ENCODE measurements at places on chromosomes 3 and 15.

GRCh38 chr3:155805802-155806618, at the start of gene C3orf33:
Gene C3orf33 (minus strand): TSS chr3:155806278. CDS start chr3:155806252, 26 bp downstream.
- DNase-seq = peak; percentile 57

DNA sequence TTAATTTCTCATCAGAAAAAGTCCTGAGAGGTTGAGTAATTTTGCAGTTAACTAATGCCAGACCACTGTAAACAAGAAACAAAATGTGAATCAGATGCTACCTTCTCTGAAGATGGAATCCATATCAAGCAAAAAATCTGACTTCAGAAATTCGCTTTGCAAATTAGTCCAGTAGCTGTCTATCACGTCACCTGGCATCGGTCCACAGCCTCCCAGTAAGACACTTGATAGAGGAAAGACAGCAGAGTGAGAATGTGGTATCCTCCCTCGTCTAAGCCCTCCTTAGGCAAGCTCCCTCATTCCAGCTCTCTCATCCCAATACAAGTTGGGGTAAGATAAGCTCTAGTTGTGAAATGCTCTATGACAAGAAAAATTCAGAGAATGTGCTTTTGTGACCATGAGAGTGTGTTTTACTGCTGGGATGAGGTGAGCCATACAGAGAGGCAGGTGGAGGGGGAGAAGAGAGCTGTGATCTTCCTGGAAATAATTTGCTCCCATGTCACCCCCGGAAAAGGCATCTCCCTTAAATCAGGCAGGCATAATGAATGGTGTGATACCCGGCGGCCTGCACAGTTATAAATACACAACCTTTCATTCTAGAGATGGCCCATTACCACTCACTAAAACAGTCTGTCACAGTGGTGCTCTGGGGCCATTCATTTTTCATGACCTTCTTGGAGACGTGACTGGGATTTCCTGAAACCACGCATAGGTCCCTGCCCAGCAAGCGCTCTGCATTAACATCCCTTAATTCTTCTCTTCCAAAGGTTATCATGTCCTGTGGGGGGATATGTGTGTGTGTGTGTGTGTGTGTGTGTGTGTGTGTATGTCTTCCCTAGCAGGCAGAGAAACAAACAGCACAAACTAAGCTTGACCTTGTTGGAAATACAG, 602.0 kb upstream of the KCNMB2 start:
- DNase-seq = peak; percentile 76

- peak; percentile 23 for DNase-seq
Measured at GRCh38 chr3:170689893-170690660, 104.2 kb upstream of the SLC7A14 start.

- DNase-seq = no peak
Measured at GRCh38 chr3:27571345-27571744, 87.2 kb upstream of the SLC4A7 start.

DNA sequence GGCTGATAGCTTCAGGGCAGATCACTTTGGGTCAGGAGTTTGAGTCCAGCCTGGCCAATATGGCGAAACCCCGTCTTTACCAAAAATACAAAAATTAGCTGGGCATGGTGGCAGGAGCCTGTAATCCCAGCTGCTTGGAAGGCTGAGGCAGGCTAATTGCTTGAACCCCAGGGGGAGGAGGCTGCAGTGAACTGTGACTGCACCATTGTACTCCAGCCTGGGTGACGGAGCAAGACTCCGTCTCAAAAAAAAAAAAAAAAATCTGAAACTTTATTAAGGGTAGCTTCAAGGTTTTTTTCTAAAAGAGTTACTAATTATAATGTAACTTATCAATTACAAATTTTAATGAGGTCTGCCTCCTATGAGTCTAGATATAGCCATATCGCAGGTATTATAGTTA, 5.1 kb downstream of the NECTIN3 start:
- no peak for DNase-seq

DNA sequence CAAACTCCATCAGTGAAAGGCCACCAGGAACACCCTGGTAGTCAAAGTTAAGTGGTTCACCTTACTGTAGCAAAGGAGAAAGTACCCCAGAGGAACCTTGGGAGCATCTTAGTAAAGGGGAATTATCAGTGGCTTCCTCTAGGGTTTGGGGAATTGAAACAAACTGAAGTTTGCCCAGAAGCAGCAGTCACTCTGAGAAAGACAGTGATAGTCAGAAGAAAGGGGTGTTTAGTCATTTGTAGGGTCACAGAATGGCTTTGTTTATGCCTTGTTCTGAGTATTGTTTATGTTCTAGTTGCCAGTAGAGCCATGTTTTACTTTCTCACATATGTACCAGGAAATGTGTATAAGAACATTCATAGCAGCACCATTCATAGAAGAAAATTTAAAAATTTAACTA, 93.8 kb downstream of the FHIT start:
- no peak for DNase-seq

DNA sequence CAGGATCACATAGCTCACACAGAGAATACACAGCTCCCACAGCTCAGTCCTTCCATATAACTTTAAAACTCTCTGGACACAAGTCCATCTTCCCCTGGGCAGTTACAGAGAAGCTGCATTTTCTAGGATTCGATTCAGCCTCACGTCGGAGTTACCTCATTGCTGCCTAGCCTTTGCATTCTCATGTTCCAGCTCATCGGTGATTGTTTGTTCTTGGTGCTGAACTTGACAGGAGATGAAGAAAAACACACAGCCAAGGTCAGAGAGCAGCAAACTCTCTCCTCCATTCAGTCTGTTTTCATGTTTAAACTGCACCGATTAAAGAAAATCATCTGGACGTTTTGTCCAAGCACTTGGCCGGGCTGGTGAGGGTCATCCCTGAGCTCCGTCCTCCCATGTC, 375.5 kb upstream of the CFAP20DC start:
- DNase-seq = no peak

- no peak for DNase-seq
Measured at GRCh38 chr3:49844464-49845183, 11.7 kb downstream of the TRAIP start.

- no peak for DNase-seq
Measured at GRCh38 chr3:52795298-52795900, 803 bp downstream of the ITIH3 start.

GRCh38 chr3:114333180-114333922, 39.5 kb downstream of the TIGIT start:
- DNase-seq = no peak

GRCh38 chr3:117628823-117629291, 919.3 kb downstream of the TUSC7 start:
- no peak for DNase-seq

- DNase-seq = no peak
Measured at GRCh38 chr15:85582131-85583079, 202.0 kb downstream of the AKAP13 start.

- no peak for DNase-seq
Measured at GRCh38 chr15:45630917-45631691, 3.7 kb upstream of the SQOR start.

DNA sequence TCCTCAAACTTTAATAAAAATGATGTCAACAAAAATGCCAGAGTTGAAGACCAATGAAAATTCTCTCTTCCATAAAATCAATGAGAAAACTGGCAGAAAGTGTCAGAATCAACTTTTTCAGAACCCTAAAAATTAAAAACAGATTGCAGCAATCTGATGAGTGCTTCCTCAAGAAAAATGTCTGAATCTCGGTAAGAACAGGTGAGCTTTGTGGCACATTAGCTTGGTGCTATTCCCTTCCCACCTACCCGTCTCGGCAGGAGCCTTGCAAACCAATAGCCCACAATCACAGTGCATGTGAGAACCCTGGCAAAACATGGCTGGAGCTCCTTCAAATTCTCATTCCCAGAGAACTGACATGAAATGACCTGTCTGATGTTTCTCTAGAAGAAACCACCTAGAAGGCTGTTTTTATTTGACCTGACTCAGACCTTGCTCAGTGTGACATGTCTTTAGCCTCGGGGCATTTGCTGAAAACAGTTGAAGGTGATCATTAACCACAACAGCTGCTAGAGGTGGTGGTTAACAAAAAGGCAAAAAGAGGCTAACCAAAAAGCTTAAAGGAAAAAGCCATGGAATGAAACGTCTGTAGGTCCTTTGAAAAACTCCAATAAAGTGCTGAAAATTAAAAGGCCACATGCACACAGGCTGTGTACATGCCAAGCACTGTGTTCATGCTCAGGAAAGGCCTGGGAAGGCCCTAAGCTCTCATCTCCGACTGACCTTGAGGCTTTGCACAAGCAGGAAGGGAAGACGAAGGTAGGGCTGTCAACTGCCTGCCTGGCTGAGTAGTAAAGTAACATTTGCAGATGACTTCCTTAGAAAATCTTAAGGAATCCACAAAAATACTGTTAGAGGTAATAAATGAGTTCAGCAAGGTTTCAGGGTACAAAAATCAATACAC, 253.0 kb upstream of the NSMCE3 start:
- DNase-seq = no peak

DNA sequence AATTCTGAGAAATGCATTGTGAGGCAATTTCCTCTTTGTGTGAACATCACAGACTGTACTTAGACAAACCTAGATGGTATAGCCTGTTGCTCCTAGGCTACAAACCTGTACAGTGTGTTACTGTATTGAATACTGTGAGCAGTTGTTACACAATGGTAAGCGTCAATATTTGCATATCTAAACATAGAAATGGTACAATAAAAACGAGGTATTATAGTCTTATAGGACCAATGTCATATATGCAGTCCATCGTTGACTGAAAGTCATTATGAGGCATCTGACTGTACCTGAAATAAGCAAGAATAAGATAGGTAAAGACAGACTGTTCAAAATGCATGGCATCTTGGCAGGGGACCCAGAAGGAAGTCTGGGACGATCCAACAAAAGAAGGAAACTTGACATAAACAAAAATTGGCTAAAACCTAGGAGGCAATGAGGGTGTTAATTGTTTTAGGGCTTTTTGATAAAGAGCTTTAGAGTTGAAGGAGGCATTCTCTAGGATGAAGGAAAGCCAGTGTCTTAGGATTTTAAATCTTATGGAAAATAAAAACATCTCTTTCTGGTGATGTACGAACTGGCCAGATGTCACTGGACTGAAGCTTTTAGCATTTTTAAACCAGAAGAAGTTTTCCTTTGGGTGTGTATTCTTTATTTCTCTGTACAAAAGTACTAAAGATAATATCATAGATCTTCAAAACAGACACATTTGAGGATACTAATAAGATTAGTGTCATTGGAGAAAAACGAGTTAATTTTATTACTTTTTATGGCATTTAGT, 9.2 kb upstream of the SPRED1 start:
- no peak for DNase-seq

- no peak for DNase-seq
Measured at GRCh38 chr3:45127130-45127822, 18.9 kb downstream of the CDCP1 start.

GRCh38 chr3:127041264-127041820, 58.4 kb downstream of the PLXNA1 start:
- DNase-seq = no peak

DNA sequence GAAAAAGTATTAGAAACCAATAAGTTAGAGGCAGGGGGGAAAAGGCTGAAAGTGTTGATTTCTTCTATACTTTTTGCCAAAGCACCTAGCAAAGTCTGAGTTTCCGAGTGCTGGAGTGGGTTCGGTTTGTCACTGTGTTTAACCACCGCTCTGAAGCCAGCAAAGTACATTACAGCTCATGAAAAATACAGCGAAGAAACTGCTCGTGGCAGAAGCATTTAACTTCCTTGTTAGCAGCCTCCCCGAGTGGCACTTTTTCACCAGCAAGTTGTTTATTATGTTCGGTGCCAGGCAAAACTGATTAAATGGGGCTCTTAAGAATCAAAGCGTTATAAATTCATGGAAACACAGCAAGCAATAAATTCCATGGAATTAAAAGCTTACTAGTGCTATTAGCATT, 313.6 kb downstream of the FOXP1 start:
- no peak for DNase-seq

- DNase-seq = no peak
Measured at GRCh38 chr3:73739791-73740453, 115.2 kb upstream of the PDZRN3 start.

DNA sequence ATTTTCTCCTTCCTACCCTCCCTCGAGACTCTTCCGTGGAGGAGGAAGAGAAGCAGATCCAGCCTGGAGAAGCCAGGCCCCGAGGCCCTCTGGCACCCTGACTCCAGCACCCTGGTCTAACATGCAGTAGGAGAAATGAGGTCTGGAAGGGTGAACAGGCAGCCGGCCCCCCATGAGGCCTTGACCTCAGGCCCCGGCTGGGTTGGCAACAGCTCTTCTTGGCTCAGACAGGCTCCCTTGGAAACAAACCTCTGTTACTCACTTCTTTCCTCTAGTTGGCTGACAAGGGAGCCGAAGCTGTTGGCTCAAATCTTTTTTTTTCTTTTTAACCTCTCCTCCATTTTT, 73.4 kb downstream of the CPN2 start:
- DNase-seq = no peak

DNA sequence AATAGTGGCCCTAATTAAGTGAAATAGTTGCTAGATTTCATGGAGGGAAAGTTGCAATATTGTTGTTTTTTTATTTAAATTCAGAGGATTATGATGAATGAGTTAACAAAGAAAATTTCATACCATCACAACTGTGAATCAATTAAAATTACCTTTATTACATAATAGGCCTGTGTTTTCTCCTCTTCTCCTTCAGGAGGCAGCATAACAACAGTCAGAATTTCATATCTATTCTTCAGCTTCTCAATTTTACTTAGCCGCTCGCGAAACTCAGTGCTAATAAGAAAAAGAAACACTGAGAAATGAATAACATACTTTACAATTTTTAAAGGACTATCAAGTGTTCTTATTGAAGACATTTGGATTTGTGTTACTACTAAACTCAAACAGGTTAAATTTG, 29.4 kb downstream of the TTC14 start:
- DNase-seq = no peak

DNA sequence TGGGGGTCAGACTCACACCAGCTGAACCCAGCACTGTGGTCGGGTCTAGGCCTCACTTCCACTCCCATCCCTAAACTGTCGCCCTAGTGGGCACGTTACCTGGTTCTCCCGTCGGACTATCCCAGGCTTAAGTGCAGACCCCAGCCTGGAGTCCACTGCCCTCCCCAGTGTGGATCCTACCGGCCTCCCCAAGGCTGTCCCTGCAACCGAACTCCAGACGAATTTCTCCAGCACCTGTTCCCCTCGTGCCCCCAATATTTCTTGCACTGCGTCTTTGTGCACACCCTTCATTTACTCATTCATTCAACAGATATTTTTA, 26.5 kb downstream of the SLC41A3 start:
- DNase-seq = no peak

- DNase-seq = no peak
Measured at GRCh38 chr15:22919171-22919570, 61.0 kb downstream of the CYFIP1 start.

GRCh38 chr3:47685037-47685436, 96.7 kb downstream of the SMARCC1 start:
- DNase-seq = no peak

GRCh38 chr3:38636464-38636863, 13.0 kb downstream of the SCN5A start:
- DNase-seq = no peak

DNA sequence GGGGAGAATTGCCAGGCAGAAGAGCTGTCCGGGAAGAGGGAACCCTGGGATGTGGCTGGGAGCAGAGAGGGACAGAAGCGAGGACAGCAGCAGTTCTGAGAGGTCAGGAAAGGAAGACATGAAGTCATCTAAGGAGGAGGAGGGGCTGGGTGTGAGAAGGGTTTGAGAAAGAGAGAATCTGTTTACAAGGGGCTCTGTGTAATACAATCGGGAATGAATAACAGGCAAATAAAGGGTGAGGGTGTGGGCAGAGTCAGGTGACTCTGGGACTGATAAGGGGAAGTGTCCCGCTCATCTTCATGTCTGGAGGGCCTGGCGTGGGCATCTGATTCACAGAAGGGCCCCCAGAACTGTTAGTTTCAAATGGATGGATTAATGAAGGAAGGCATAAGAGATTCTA, 191.3 kb downstream of the XXYLT1 start:
- no peak for DNase-seq
